ENCODE measurements at places on chromosomes 2 and 18.
A peak's percentile ranks its signal among the peaks of the same experiment; 100 is the strongest.

DNA sequence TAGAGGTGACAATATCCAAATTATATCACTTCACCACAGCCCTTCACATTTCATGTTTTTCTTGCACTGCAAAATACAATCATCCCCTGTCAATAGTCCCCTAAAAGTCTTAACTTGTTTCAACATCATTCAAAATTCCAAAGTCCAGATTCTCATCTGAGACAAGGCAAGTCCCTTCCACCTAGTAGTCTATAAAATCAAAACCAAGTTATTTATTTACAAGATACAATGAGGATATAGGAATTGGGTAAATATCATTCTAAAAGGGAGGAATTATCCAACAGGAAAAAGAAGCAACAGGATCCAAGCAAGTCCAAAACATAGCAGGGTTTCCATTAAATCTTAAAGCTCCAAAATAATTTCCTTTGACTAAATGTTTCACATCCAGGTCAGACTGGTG is 1076.1 kb upstream of the TMEFF2 start:
- no peak for DNase-seq

GRCh38 chr2:45839508-45840251 is 188.2 kb downstream of the PRKCE start:
- no peak for DNase-seq

- DNase-seq, result no peak
Measured at GRCh38 chr18:38557006-38557405, 991.4 kb upstream of the CELF4 start.

- DNase-seq, result no peak
Measured at GRCh38 chr2:142130111-142131009, 456 bp downstream of the LRP1B start.

DNA sequence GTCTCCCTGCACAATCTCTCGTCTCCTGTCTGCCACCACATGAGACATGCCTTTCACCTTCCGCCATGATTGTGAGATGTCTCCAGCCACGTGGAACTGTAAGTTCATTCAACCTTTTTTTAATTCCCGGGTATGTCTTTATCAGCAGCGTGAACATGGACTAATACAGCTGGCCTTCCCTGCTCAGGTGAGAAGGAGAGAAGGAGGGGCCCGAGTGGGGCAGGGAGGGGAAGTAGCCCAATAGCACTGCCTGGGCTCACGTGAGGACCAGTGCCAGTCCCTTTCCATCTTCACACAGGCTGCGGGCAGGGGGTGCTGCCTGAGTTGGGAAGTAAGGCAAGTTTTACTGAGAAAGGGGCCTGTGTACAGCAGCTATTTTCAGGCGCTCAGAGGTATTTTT is 70.7 kb downstream of the CYB5A start:
- no peak for DNase-seq

DNA sequence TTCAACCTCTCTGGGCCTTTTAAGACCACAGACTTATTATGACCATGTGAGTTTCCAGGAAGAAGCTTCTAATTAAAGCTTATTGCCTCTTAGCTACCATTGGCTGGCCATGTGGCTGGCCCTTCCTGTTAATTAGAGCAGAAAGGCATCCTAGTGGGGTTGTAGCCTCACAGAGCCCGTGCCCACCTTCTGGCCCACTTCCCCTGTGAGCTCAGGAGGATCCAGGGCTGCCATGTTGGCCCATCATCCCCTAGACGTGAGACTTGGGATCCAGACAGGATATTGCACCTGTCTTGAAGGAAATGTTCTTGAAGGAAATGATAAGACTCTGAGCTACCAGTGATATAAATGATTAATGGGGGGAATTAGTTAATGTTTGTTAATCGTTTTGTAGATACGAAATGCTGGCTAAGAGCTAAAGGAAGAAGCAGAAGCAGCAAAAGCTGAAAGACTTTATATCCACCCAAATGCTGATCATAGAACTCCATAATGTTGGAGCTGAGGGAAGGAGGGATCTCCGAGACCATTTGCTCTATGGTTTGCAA is 255.4 kb downstream of the CLIP4 start:
- no peak for DNase-seq

- DNase-seq, result no peak
Measured at GRCh38 chr2:26945991-26946750, 24.3 kb upstream of the MAPRE3 start.

DNA sequence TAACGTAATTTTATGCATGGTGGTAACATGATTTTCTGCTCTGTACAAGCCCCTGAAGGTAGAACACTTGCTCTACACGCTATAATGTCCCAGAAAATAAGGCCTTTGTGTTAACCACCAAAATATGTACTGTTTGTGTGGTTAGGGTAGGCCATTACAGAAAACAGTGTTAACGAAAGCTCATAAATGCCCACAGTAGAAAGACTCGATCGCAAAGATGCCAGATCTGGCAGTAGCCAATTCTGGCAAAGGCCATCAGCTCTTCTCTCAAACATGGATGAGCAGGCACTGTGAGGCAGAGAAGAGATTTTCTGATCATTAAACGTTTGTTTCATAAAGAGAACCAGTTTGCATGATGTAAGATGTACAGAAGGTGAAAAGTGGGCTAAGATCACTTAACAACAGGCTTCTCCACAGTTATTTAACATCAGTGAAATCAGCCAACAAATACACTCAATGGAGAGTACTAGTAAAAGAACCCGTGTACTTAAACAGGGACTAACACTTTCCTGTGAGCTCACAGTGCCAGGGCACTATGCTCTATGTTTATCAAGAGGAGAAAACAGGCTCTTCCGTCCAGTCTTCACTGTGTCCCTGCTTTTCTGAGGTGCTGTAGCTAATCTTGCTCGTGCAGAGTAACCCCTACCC is 80.3 kb downstream of the SPRED2 start:
- DNase-seq, result no peak

DNA sequence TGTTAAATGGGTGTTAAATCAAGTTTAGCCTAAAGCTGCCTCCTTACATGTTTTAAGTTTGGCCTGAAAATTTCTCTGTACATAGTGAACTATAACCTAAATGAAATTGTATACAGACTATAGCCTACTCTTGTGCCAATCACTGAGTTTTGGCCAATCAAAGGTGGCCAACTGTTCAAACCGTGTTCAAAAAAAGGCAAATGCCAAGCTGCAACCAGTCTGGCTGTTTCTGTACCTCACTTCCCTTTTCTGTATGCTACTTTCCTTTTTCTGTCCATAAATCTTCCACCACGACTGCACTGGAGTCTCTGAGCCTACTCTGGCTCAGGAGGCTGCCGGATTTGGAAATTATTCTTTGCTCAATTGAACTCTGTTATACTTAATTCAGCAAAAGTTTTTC is 121.0 kb downstream of the SPOPL start:
- DNase-seq, result no peak

GRCh38 chr2:166167449-166167848 is 39.6 kb upstream of the SCN1A start:
- no peak for DNase-seq

- peak; percentile 35 for DNase-seq
Measured at GRCh38 chr2:161223139-161223732, 63.0 kb downstream of the TANK start.

DNA sequence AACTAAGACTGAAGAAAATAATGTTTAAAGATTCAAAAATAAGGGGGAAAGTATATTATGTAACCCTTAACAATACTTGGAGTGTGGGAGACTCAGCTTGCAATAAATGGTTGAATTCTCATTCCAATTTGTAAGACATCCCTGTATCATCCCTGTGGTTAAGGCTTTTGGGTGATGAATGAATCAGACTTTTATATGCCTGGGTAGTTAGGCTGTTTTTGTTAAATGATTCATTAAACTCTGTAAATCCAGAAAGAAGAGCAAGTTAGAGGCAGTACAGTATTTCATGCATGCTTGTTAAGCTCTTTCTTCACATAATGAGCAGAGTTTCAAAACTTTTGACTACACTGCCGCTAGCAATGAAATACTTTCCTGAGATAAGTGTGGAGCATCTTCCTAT is 948.8 kb downstream of the SOCS6 start:
- no peak for DNase-seq

GRCh38 chr2:216770050-216770449 is 74.7 kb upstream of the IGFBP5 start:
- no peak for DNase-seq

GRCh38 chr2:226575928-226576327 is 223.7 kb downstream of the IRS1 start:
- no peak for DNase-seq

GRCh38 chr18:13176847-13177246 is 41.7 kb upstream of the LDLRAD4 start:
- DNase-seq, result no peak

DNA sequence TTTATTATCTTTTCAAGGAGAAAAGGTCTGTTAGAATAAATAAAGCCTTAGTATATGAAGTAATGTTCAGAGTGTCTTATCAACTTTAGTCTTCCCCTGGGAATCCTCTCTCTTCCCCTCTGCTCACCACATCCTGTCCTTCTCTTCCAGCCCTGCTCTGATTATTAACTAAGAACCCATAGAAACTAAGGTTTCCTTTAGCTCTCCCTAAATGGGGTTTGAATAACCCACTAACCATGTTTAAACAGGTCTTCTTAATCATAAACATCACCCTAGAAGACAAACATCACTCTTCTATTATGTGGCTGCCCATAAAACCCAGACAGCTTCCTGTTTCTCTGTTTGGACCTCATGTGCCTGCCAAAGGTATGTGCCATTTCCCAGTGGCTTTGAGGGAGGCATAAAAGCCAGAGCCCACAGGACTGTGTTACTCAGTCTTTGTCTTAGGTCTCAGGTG is 50.1 kb downstream of the SLC14A1 start:
- DNase-seq, result no peak

- no peak for DNase-seq
Measured at GRCh38 chr18:56168049-56168781, 470.2 kb downstream of the TXNL1 start.

GRCh38 chr2:215394102-215394805 is 41.6 kb downstream of the FN1 start:
- no peak for DNase-seq

DNA sequence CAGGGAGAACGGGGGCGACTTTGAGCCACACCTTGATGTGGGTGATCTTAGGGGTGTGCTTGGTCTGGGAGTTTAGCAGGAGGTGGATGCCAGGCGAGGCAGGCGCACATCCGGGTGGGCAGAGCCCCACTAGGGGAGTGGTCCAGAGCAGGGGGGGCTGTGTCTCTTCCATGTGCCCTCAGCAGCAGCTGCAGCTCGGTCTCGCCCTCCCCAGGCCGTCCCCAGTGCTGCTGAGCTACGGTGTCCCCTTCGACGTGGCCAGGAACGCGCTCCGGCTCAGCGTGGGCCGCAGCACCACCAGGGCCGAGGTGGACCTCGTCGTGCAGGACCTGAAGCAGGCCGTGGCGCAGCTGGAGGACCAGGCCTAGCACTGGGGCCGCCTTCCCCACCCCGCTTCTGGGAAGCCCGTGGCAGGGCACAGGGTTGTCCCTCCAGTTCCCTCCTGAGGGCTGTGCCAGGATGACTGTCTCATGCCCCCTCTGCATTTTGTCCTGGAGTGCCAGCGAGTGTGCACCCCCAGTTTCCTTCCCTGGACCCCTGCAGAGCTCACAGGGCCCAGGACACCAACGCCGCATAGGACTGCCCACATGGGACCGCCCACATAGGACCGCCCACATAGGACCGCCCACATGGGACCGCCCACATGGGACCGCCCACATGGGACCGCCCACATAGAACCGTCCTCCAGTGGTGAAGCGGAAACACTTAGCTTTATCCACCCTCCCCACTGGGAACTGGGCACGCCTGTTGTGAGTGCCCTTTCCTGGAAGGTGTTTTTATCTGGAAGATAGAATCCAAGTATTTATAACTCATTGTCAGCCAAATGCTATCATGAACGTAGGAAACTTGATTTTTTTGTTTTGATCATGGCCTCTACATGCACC is 1.9 kb upstream of the ESPNL start:
- no peak for DNase-seq

Measured in stimulated activated CD4-positive, alpha-beta T cell treated with anti-CD3 and anti-CD28 coated beads, Interleukin-12 subunit alpha, Interleukin-12 subunit beta, amount 100 ng/mL, for 48 hours (primary cell).